ENCODE measurements at places on chromosomes 4 and X.
A peak's percentile ranks its signal among the peaks of the same experiment; 100 is the strongest.

- no peak for DNase-seq
Observed at GRCh38 chr4:84151574-84151973, 347.5 kb downstream of the NKX6-1 start.

DNA sequence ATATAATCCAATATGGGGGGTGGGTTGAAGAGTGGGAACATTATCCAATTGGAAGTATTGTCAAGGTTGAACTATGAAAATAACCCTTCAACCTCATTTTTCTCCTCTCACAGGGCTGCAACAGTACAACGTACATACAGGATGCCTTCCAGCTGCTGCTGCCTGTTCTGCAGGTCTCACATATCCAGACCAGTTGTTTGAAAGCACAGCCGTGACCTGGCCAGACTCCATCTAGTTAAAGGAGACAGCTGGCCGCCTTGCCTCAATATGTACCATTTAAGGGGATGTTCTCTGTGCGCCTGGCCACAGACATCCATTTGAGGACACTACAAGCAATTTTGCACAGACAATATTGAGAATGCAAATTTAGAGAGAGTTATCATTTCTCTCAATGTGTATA is 75.7 kb downstream of the FAM114A1 start:
- DNase-seq = peak; percentile 77

- no peak for DNase-seq
Observed at GRCh38 chrX:20431486-20431885, 164.8 kb upstream of the RPS6KA3 start.

DNA sequence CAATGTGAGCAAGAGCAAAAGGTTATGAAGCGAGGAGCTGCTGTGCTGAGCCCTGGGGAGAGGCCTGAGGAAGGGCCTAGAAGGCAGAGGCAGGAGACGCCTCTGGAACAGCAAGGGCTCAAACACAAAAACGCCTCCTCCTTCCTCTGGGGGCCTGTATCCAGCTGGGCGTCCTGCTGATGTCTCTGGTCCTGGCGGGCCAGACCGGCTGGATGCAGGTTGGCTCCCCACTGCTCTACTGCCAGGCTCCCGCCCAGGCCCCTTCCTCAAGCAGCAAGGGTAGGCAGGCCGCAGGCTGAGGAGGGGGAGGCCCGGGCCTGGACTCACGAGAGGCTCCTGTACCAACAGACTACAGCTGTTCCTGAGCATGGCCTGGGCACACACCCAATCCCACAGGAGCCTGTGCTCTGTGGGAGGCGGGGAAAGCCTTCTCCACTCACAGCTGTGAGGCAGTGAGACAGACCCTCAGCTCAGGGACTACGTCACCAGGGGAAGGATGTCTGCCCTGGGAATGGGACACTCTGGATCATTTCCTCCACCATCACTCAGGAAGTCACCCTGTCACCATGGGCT is 2.3 kb downstream of the HAUS7 start:
- no peak for DNase-seq

DNA sequence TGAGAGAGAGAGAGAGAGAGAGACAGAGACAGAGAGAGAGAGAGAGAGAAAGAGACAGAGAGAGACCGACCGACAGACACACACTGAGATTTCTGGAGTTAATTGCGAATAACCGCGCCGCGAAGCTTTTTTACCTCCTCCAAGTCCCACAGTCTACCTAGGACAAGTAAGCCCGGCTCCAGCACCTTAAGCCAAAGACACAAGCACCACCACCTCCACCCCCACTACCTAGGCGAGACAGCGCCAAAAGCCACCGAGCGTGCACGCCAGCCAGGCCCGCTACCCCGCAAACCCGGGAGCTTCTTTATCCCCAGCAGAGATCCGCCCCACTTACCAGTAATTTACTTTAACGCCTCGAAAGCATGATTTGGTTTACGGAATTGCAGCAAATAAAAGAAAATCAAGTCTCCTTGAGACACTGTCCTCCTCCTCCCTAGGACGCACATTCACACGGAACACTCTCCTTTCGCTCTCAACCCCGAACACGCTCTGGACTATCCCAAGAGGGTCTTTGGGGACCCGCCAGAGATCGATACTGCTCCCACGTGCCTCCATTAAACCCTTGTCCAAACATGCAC is 649.6 kb upstream of the DIPK2B start:
- no peak for DNase-seq

GRCh38 chr4:88196013-88196365 is 37.5 kb upstream of the ABCG2 start:
- DNase-seq = no peak

- DNase-seq = no peak
Observed at GRCh38 chrX:68644861-68645260, 2.6 kb upstream of the STARD8 start.

GRCh38 chrX:17590892-17591740 is 146.2 kb upstream of the SCML1 start:
- DNase-seq = peak; percentile 71

GRCh38 chr4:10118048-10119004 is 1.7 kb upstream of the WDR1 start:
- no peak for DNase-seq

GRCh38 chr4:84875636-84876371 is 90.7 kb downstream of the WDFY3 start:
- no peak for DNase-seq

DNA sequence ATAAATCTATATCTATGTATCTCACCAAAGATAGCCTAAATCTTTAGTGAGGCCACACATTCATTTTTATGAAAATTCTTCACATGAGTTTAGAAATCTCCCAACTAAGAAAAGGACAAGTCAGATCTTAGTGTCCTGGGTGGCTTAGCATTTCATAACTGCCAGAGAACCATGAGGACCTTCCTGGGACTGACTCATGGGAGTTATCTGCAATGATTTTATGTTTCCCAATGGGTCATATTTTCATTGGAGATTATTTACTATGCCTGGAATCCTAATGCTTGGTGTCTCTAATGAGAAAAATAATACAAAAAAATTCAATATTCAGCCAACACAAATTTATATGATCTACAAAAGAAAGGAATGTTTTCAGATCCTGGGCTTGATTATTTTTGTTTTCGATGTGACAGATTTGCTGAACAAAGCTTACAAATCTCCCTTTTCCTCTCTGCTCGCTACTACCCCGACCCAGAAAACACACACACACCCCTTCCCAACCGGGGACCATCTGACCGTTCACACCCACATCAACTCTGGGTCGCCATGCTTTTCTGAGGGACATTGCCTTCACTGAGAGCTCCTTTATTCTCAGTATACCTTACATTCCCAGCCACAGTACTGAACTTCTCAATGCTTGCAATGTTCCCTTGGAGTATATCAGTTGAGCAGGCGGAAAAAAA is 40.1 kb downstream of the SORBS2 start:
- DNase-seq = no peak

- no peak for DNase-seq
Observed at GRCh38 chr4:84507941-84508340, 8.8 kb upstream of the NKX6-1 start.

- DNase-seq = no peak
Observed at GRCh38 chr4:94634271-94634670, 123.5 kb upstream of the BMPR1B start.

GRCh38 chr4:117986321-117986720 is 48.0 kb upstream of the NDST3 start:
- no peak for DNase-seq

- DNase-seq = no peak
Observed at GRCh38 chr4:186068581-186069348, at the start of gene TLR3. Gene TLR3, plus strand, starts transcription at chr4:186069156. Its CDS starts 7,464 bp downstream, at chr4:186076620.

DNA sequence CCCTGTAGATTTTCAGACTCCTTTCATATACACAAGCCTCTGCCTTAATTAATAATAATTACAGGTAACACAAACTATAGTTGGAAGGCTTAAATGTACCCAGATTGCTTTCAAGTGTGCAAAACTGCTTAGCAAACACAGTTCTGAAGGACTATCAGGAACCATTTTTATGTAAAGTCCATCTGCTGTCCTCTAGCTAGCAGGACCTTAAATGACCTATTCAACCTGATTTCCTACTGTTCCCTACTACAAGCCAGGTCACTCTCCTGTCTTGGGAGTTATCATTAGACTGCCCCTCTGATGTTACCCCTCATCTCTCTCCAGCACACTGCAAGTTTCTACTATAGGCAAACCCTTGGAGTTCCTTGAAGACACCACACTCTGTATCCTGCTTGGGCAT is 157.3 kb downstream of the GBA3 start:
- DNase-seq = no peak

GRCh38 chr4:60296386-60296785 is 903.7 kb upstream of the ADGRL3 start:
- DNase-seq = no peak

DNA sequence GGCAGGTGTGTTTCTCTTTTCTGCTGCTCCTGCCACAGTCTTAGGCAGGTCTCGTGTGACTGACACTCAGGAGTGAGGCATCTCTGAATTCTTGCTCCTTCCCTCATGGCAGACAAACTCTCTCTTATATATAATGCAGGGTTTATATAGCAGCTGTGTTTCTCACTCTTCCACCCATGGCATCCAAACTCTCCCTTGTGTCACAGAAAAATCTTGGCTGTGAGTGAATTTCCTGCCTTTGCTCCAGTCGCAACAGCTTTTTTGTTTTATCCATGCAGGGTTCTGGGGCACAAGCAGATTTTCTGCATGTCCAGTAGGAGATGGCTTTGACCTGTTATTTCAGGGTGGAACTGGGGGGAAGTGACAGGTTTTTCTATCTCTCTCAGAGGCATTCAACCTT is 1275.5 kb downstream of the ADGRL3 start:
- no peak for DNase-seq

DNA sequence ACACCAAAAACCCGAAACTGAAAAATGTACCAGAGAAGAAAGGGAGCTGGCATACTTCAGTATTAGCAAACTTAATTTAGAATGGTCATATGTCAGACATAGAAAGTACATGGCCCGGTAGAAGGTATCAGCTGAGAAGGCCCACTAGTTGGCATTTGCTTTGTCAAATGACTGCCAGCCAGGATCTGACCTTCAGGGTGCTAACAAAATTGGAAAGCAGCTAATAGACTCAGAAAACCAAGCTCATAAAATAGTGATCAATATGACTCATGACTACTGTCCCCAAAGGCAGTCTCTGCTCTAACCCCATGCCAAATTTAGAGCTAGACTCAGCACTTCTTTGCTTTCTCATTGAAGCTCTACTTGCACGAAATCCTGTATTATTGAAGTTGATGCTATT is 342.7 kb downstream of the PDGFC start:
- no peak for DNase-seq

DNA sequence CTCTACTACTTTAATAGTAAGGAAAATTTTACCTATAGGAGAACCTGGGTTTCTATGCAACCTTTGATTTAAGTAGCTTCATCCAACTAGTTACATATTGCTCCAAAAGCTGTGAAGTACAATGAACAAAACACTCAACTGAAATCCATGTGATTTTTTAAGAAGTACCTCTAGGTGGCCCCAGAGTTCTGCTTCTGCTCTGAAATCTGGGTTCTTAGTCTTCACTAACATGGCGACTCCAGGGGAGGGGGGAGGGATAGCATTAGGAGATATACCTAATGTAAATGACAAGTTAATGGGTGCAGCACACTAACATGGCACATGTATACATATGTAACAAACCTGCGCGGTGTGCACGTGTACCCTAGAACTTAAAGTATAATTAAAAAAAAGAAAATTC is 73.4 kb upstream of the MAGEB2 start:
- no peak for DNase-seq

GRCh38 chrX:38163193-38163592 is 57.5 kb downstream of the SRPX start:
- DNase-seq = no peak

DNA sequence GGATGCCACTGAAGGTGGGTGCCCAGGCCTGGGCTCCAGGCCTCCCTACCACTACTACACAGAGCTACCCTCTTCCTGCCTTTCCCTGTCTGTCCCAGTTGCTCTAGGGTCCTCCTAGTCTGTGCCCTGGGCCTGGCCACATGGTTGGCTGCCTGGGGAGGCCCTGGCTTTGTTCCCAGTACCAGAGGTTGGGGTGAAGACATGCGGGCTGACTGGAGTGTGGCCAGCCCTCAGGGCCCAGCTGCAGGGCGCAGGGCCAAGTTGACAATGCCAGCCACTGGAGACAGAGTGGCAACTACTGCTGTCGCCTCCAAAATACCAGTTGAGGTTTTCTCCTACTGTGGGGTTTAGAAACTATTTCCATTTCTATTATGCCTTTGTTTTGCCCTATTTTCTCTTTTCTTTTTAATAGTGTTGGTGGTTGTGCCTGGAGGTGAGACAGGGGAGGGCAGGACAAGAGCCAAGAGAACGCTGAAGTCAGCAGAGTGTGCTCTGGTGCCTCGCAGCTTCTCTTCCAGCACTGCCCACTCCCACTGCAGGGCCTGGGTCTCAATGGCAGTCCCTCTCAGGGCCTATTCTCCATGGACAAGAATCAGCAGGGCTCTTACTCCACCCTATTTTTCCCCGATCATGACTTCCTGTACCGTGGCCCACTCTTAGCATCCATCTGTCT is 32.2 kb upstream of the XPNPEP2 start:
- peak; percentile 45 for DNase-seq

DNA sequence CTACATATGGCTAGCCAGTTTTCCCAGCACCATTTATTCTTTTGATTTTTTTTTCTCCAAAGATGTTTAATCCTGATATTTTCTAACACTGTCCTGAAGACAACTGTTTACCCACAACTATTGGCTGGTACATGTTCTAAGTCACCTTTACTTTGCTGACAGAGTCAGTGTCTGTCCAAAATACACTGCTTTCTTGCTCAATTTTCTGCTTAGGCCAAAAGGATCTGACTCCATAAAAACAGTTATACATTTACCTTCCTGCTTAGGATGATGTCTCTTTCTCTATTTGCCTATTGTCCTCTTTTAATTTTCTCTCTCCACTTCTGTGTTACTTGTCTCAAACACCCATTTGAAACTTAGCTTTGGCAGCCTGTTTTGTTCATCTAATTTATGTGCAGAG is 3.2 kb downstream of the ADH1C start:
- no peak for DNase-seq

DNA sequence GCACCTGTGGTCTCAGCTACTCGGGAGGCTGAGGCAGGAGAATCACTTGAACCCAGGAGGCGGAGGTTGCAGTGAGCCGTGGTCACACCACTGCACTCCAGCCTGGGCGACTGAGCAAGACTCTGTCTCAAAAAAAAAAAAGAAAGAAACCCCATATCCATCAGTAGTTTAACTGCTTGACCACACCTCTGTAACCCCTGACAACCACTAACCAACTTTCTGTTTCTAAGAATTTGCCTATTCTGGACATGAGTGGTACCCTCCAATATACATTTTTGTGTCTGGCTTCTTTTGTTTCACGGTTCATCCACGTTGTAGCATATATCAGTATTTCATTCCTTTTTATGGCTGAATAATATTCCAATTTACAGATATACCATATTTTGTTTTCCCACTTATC is 9.1 kb downstream of the PPAT start:
- DNase-seq = no peak

DNA sequence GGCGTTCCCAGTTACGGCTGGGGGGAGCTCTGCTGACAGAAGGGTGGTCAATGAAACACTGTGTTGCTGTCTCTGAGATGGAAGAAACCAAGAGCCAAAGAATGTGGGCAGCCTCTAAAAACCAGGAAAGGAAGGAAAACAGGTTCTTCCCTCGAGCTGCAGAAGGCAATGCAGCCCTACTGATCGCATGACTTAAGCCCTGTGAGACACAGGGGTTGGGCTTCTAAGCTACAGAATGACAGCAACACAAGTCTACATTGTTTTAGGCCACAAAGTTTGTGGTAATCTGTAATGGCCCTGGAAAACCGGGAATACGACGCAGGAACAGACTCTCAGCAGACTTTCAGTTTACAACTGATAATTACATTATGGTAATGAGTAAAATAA is 38.2 kb upstream of the MTNR1A start:
- DNase-seq = no peak

GRCh38 chr4:25844961-25845712 is 17.7 kb downstream of the SEL1L3 start:
- no peak for DNase-seq

Data from ureter (tissue), 1 donor.